ENCODE measurements at places on chromosomes 2 and 18.

- DNase-seq, result no peak
These were observed 385.2 kb downstream of the TNS1 start for GRCh38 chr2:217617616-217618022.

DNA sequence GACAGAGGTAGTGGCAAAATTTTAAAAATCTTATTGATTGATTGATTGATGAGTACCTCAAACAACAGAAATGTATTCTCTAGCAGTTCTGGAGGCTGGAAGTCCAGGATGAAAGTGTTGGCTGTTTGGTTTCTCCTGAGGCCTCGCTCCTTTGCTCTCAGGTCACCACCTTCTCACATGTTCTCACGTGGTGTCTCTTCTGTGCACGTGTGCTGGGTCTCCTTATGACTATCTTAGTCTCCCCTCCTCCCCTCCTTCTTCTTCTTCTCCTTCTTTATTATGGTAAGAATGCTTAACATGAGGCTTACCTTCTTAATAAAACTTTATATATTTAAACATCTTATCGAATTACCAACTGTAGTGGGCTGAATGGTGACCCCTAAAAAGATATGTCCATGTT, 446.0 kb upstream of the SPHKAP start:
- DNase-seq, result no peak

- DNase-seq, result no peak
These were observed 38.3 kb downstream of the GCA start for GRCh38 chr2:162382278-162382677.

GRCh38 chr2:6071519-6071918, 379.3 kb downstream of the SOX11 start:
- no peak for DNase-seq

DNA sequence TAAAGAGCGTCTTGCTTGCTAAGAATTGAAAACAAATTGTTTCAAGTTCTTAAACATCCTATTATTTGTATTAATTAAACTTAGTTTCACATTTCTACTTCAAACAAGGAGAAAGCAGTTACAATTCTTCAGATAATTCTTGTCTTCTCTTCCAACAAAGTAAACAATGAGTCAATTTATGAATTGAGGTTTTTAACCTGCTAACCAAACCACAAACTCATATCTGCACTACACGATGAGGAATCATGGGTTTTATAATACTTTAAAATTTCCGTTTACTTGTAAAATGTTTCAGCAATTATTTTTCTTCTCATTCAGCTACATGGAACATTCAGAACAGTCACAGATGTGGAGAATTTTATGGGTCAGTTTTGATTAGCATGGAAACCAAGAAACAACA, 114.2 kb downstream of the SPIRE1 start:
- DNase-seq, result no peak

- no peak for DNase-seq
These were observed 108.5 kb upstream of the UNC80 start for GRCh38 chr2:209663139-209663538.

DNA sequence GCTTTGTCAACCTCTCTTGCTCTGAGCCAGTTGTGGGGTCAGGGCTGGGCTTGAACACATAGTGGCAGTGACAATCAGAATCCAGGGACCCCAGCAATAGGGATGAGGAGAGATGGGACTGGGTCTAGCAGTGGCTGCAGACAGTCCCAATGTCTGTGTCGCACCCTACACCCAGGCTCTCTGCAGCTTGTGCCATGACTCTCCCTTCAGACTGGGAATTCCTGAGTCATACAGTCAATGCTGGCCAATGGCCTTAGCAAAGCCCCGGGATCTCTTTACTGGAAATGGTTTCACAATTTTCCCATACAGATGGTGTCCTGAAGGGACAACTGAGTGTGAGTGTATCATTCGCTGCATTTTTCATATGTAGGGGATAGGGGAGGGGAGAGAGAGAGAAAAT, 74.2 kb upstream of the CELF4 start:
- no peak for DNase-seq

- DNase-seq, result no peak
These were observed 28.7 kb upstream of the FRZB start for GRCh38 chr2:182895169-182895568.

DNA sequence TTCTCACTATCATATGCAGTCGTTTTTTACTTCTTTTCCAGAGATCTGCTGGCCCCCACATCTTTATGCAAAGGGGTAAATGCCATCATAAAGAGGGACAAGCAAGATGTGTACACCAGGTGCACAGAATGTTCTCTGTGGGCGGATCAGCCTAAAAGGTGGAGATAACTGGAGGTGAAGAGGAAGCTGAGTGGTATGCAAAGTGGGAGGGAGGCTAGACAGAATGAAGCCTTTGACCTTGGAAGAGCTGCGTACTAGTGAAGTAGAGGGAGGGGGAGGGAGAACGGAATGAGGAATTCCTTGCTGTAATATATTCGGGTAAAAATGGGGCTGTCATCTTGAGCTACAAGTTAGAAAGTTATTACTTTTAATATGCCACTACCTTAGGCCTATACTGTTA, 287.5 kb upstream of the VRK2 start:
- no peak for DNase-seq

DNA sequence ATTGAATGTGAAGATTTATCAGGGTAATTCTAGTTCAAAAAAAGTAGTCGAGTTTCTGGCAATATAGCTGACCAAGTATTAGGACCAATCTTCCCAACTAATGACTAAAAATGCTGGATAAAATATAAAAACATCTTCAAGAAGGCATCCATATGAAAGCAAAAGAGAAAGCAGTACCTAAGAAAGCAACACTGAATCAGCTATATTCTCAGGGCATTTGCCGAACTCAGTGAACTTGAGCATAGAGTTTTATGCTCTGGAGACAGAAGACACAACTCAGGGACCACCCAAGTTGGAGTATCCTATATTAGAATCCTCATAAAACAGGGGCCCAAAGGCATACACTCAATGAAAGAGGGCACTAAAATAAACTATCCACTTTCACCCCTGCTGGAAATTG, 103.7 kb upstream of the HNRNPA3 start:
- DNase-seq, result no peak

DNA sequence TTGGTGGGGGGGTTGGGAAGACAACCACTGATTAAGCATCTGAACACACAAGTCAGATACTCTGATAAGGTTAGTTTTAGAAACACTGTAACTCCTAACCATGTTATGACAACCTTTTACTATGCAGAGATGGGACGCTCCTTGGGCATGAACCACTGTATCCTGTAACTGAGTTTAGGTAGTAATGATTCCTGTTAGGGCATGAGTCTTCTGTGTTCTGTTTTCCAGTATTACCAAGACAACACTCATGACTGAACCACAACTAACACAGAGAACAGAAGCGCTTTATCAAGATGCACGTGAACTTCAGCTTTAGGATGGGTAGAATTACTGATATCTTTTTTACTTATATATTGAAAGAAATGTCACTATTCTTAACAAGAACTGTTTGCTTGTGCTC, 14.1 kb upstream of the CREB1 start:
- no peak for DNase-seq

- DNase-seq, result peak; percentile 89
These were observed 58.3 kb downstream of the WDR7 start for GRCh38 chr18:56709463-56709862.

DNA sequence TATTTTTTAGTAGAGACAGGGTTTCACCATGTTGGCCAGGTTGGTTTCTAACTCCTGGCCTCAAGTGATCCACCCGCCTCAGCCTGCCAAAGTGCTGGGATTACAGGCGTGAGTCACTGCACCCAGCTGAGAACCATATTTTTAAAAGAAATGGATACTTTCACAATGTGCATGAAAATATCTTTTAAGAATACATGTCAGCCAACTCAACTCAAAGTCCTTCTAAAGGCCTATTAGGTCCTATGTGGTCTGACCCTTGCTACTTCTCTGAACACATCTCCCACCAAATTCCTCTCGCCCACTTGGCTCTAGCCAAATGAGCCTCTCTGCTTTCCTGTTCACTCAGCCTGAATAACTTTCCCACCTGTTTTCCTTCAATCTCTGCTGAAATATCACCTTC, 119.6 kb downstream of the MTX2 start:
- no peak for DNase-seq

DNA sequence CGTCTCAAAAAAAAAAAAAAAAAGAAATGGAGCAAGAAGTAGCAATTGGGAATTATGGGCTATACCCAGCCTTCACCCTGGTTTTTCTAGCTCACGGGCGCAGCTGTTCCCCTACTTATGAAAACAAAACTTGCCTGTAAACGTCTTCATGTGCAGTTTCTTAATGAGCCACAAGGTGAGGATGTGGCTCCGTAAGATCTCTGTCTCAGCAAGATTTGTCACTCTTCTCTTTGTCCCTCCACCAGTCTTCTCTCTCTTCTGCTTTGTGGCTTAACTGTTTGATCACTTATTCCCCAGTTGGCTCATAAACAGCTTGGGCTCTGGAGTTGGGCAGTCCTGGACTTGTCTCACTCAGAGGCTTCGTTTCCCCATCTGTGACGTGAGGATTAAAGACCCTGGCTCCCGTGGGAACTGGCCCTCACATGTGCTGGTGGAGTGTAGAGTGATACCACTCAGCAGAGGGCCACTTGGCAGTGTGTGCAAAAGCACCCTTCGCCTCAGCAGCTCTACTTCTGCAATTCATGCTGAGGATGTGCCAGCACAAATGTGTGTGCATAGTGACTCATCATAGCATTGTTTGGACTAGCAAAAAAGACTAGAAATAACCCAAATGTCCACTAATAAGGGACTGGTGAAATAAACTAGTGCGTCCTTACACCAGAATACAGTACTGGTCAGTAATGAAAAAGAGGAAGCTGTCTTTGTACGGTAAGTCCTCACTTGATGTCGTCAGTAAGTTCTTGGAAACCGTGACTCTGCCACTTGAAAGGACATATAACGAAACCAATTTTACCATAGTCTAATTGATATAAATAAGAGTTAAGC, 8.7 kb downstream of the CEP68 start:
- peak; percentile 95 for DNase-seq

DNA sequence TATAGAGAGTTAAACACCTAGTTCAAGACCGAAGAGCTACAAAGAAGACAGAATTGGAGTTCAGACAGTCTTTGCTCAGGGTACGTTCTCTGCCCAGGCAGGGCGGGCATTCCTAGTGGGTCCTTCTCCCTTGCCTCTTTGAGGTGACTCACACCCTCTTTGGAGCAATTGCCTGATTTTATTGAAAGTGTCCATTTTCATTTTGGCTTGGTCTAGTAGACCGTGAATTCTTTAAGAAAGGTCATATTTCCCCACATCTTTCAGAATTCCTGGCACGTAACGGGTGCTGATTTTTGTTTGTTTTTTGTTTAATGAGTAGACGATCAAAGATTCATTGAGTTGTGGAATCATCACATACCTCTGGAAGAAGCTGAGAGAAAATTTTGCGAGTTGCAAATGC, 871.5 kb downstream of the RNF144A start:
- no peak for DNase-seq

DNA sequence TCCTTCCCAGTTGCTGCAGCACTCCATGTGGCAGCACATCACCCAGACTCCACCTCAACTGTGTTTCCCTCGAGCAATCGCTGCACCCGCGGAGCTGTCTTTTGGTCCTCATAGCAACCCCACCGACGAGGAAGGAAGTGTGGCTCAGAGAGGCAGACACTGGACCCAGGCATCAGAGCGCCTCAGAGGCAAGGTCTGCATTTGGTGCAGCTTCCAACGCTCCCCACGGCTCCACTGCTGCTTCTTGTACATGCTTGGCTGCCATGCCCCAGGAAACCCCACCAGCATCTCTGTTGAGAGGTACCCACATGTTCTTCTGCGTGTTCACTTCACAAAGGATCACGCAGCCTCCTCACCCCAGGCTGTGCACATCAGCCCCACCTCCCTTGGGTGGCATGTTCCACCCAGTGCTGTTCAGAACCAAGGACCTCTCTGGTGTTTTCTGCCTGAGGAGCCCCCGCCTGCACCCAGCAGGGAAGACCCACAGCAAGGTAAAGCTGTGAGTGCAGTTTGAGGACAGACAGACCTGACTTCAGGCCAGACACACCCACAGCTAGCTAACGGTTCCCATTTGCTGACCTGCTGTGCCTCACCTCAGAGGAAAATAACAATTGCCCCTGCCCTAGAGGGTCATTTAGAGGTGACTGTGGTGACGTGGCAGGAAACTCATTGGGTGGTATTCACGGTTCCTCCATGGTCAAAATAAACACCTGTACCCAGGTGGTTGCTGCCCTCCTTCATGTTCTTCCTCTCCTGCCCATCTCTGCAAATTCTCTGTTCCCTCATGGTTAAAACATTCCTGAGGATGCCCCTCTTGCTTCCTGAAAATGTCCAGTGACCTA, 326.3 kb upstream of the MYT1L start:
- no peak for DNase-seq

GRCh38 chr2:101107241-101107640, 43.9 kb downstream of the TBC1D8 start:
- DNase-seq, result no peak

DNA sequence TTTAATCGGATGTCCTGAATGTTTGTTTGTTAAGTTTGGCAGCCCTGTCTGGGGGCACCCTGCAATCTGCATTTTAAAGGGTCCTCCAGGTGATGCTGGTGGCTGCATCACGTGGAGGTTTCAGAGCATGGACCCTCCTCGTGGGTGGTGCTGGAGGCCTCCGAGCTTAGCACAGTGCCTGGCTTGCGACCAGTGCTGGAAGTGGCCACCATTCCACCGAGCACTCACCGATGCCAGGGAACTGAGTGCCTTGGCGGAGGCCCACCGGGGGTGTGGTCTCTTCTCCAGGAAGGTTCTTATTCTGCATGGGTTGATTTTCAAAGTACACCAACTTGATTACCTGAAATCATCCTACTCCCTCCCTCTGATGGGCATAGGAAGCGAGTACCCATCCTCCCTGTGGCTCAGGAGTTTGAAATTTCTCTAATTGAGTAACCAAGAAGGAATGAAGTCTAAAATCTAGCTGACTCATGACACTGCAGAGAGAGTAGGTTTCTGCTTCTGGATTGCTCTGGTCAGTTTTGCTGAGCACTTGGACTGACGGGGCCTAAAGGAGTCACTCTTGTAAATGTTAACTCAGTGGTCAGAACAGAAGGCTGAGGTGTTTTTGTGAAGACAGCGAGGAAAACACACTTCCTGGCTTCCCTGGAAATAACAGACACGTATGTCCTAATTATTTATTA, 58.1 kb upstream of the SLC66A3 start:
- no peak for DNase-seq

DNA sequence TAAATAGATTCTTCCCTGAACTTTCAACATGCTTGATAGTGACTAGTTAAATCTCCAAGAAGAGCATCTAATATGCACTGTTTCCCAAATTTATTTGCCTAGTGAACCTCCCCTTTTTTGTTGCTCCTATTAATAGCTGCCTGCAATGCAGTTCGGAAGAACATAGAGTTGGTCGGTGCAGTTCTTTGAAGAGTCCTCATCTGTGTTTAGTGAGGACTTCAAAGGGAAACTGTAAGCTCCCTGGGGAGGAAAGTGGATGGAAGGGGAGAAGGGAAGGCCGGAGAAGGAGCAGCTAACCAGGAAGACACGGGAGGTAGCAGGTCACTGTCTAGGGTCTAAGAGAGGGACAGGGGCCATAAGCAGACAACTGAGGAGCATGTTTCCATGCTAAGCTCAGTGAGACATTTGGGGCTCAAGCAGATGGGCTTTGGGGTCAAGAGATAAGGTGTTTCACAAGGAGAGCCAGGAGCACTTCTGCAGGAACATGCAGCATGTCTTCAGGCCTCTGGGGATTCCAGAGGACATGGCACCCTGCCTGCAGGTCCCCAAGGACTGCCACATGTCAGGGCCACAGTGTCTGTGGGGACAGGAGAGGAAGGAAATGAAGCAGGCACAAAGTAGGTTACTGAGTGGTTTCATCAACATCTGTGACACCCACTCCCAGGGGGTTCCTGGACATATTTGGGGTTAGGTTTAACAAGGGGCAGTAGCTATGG, 48.7 kb upstream of the ANXA4 start:
- DNase-seq, result peak; percentile 69
